Activated naive CD4-positive, alpha-beta T cell treated with Interleukin-2 at 50 U/mL for 16 hours (primary cell): ENCODE measurements at places on chromosomes 11 and 22.

GRCh38 chr22:20428496-20429253 lies 8.9 kb downstream of the SCARF2 start:
- DNase-seq: no peak

DNA sequence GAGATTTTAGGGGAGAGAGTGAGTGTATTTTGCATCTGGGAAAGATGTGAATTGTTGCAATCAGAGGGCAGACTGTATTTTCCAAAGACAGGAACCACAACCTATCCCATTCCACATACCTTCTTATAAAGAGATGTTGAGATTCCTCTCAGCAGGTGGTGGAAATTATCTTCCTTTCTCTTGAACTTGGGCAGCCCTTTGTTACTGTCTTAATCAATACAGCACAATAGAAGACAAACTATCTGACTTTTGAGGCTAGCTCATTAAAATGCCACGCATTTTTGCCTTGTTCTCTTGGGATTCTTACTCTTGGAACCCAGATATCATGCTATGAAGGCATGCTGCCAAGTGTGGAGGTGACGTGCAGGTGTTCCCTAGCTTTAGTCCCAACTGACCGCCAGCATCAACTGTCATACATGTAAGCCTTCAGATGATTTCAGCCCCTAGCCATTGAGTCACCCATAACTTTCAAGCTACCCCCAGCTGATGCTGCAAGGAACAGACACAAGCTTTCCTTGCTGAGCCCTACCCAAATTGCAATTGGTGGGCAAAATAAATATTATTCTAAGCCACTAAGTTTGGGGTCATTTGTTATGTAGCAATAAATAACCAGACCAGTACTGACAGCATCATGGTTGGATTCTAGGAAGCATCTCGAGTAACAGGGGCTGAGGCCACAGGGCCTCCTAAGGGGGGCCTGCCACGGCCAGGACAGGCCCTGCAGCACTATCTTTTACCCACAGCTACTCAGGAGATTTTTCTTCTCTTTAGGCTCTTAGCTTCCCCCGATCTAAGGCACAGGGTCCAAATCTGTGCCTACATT lies 63.0 kb downstream of the RPL27A start:
- no peak for DNase-seq

DNA sequence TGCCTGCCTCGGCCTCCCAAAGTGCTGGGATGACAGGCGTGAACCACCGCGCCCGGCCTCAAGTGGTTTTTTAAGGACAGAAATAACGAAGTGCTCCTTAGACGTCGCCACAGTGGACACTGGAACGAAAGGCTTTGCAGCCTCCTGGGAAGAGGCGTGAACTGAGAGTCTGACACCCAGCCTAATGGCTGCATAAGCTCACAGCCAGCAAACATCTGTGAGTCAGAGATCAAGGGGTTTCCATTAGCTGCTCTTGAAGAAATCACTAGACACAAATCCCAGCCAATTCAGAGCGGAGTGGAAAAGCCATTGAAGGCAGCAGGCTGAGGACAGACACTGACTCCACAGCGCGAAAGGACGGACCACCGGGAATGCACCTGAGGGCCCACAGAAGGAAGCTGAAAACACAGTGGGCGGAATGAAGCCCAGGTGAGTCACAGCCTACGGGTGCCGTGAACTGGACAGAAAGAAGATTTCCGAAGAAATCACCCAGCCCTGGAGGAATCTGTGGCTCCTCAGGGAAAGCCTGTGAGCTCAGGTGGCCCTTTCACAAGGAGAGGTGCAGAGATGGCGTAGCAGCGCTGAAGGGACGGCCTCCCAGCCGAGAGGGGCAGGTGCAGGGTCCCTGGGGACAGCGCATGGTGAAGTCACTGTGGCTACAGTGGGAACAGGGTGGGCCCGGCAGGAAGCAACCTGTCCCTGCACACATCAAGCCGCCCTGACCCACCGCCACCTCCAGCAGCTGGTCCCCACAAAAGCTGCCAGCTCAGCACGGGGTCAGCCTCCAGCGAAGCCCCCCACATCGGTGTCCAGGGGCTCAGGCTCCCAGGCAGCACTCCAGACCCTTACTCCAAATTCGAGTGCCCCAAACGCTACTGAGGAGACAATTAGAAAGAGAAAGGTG lies 11.6 kb downstream of the LMNTD2 start:
- no peak for DNase-seq

- DNase-seq: no peak
Measured at GRCh38 chr22:46684706-46685105, 53.3 kb downstream of the CERK start.

- DNase-seq: peak; percentile 44
Measured at GRCh38 chr11:86068138-86068871, 579 bp downstream of the PICALM start.

- DNase-seq: no peak
Measured at GRCh38 chr11:80925321-80925720, 1484.5 kb upstream of the TENM4 start.

DNA sequence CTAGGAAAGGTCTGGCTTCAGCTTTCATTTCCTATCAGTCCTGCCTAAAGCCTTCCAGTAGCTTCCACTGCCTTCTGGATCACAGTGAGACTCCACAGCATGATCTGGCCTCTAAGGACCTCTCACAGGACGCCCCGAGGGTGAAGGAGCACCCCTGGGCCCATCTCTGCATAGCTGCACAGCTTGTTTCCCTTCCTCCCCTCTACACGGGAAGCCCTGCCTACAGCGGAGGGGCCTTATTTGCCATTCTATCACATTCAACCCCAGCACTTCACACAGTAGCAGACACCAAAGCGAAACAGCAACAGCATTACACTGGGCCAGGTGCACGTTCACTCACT lies 162.3 kb upstream of the GRK3 start:
- no peak for DNase-seq

DNA sequence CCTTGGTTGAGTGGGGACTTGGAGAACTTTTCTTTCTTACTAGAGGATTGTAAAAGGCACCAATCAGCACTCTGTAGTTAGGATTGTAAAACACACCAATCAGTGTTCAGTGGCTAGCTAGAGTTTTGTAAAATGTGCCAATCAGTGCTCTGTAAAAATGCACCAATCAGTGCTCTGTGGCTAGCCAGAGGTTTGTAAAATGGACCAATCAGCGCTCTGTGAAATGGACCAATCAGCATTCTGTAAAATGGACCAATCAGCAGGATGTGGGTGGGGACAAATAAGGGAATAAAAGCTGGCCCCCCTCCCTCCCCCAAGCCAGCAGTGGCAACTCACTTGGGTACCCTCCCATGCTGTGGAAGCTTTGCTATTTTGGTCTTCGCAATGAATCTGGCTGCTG lies 5.5 kb upstream of the DRG1 start:
- no peak for DNase-seq

GRCh38 chr11:126217491-126217890 lies 5.9 kb downstream of the FAM118B start:
- DNase-seq: no peak

DNA sequence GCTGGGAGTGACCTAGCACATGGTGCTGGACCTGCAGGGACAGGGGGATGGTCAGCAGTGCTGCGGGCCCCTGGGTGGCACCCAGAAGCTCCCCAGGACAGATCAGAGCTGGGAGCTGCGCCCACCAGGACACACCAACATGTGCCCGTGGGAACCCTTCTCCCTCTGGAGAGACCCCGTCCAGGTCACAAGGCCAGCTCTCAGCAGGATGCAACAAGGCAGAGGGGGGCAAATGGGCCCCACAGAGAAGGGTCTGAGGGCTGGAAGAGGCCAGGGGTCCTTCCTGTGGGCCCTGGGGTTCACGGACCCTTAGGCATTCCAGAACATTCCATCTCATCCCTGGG lies 6.2 kb downstream of the DUSP8 start:
- no peak for DNase-seq

DNA sequence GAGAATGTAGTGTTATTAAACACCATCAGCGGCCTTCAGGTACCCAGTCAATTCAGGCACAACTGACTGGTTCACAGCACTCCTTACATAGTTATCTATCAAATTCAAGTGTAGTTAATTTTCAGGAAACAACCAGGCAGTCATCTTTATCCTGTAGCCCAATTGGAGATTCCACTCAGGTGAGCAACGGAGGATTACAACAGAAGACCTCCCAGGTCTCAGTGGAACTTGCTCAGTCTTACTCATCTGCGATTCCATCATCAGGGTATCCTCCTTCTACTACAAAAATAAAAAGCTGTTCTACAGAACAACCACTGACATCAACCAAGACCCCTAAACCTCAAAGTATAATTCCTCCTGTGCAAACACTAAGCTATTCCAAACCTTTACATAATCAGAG lies 39.6 kb downstream of the QSER1 start:
- no peak for DNase-seq

GRCh38 chr11:7548659-7549274 lies 35.0 kb downstream of the PPFIBP2 start:
- no peak for DNase-seq

GRCh38 chr11:113875234-113876073 lies at the start of gene USP28:
Gene USP28 (minus strand): TSS chr11:113875572. CDS start chr11:113875501, 71 bp downstream.
- peak; percentile 76 for DNase-seq

GRCh38 chr11:84687433-84687832 lies 939.7 kb downstream of the DLG2 start:
- no peak for DNase-seq

DNA sequence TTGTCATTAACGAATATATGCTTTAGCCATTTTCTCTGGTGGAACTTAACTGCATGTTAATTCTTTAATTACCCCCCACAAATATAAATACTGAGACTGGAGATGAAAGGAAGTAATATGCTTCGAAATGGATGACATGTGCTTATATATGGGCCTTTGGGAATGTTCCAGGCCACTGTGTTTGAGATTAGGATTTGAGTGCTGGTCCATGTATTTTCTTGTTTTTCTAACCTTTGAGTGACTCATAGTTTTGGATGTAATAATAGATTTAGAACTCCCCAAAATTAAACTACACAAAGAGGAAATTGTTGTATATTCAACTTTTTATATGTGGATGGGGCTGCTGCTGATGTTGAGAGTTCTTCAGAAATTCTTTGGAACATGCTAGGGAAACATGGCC lies 54.2 kb downstream of the EXT2 start:
- no peak for DNase-seq

GRCh38 chr11:69080257-69080995 lies 31.7 kb downstream of the TPCN2 start:
- peak; percentile 18 for DNase-seq

- no peak for DNase-seq
Measured at GRCh38 chr22:30668386-30668710, 673 bp upstream of the DUSP18 start.

- DNase-seq: no peak
Measured at GRCh38 chr22:44988671-44989070, 21.1 kb downstream of the PHF21B start.

DNA sequence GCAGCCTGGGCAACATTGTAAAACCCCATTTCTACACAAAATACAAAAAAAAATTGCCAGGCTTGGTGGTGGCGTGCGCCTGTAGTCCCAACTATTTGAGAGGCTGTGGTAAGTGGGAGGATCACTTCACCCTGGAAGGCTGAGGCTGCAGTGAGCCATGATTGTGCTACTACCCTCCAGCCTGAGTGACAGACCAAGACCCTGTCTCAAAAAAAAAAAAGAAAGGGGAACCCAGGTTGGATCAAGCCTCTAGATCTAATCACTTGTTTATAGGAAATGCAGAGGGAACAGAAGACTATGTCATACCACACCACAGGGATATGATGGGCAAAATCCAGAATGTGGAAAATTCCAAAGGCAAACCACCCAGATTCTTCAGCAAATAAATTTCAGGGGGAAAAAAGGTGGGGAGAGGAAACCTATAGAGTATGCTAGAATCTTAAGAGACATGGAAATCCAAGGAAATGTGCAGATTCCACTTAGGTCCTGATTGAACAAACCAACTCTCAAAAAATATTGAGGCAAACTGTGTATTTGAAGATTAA lies 16.5 kb upstream of the MALAT1 start:
- DNase-seq: no peak

GRCh38 chr11:90309693-90310092 lies 86.8 kb upstream of the CHORDC1 start:
- no peak for DNase-seq

DNA sequence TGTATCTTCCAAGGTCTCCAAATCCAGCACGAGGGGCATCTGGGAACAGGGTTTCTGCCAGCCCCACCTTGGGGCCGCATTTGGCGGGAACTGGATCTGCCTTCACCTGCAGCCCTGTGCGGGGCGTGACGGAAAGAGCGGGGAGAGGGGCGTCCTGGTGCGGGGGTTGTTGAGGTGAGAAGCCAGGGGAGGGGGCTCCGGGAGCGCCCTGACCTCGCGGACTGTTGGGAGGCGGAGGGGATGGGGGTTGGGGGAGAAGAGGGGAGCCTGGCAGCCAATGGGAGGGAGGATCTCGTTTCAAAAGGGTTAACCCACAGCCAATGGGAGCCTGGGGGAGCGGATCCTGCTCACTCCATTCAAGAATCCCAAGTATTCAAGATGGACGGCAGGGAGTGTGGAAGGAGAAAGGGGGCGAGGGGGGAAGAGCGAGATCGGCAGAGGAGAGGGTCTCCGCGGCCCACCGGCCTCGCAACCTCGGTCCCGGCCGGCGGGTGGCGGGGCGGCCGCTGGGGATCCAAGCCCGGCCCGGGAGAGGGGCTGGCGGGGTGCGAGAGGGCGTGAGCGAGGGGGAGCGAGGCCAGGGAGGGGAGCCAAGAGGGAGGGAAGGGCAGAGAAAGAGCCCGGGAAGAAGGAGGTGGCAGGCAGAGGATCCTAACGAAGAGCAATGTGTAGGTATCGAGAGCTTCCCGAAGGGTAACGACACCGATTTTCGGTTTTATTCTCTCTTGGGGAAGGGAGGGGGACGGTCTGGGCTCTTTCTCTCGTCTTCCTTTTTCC lies 11.5 kb downstream of the YPEL4 start:
- no peak for DNase-seq

DNA sequence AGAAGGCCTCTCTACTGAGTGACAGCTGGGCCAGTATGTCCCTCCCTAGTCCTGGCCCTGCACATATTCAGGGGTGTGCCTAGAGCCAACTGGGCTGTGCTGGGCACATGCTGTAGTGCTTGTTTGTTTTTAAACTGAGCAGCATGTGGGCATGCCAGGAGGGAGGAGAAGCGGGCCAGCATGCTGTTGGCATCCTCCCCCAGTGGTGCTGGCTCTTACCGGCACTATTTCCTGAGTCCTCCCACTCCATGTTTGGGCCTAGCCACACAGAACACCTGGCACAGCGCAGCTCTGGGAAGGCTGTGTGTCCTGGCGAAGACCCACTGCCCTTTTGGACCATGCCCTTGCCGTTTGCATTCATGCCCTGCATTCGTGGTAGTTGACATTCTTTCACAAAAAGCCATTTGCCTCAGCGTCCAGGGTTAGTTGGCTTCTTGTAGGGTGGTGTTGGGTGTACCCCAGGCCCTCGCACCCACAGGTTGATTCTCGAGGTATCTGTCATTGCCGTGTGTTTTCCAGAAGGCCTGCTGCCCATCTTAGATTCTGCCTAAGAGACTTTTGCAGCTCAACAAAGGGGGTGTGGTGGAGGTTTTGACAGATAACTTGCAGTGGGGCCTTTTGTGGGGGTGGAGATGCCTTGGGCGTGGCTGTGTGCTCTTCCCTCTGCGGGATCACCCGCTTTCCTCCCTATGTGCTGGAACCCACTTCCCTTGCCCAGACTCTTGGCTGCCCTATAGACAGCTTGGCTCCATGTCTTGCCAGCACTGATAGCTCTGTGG lies 13.6 kb downstream of the DGCR8 start:
- no peak for DNase-seq
